ENCODE measurements at places on chromosomes 6 and 20. TPM values are rescaled to one million over a fixed set of nuclear protein-coding genes. Genes with fewer than 3 reads are reported as not detected.

SIRPD gene
- total RNA-seq = not detected

CPNE5 gene
- total RNA-seq = 0.58 TPM

CDH26 gene
- 0.29 TPM for total RNA-seq

SLA2 gene
- not detected for total RNA-seq

LY6G6D gene
- not detected for total RNA-seq

FAM50B gene
- 10.9 TPM for total RNA-seq

BMP7 gene
- 3.7 TPM for total RNA-seq

FHL5 gene
- total RNA-seq = not detected

CHD6 gene
- total RNA-seq = 22.3 TPM

ANGPT4 gene
- not detected for total RNA-seq

NELFE gene
- 132 TPM for total RNA-seq

DLK2 gene
- 0.12 TPM for total RNA-seq

FOXA2 gene
- not detected for total RNA-seq

SLC35D3 gene
- total RNA-seq = not detected

NTSR1 gene
- total RNA-seq = not detected

MYBL2 gene
- 77.0 TPM for total RNA-seq

PLN gene
- not detected for total RNA-seq

EYS gene
- 0.06 TPM for total RNA-seq

KHDC1 gene
- 2.3 TPM for total RNA-seq

PGC gene
- not detected for total RNA-seq

GSTA3 gene
- not detected for total RNA-seq

ZC3H12D gene
- 0.07 TPM for total RNA-seq

Measured in epithelial cell of proximal tubule (primary cell).